Neural crest cell (in vitro differentiated cells): ENCODE measurements at places on chromosomes 3 and 15.

GRCh38 chr15:62389885-62390790 is 225.1 kb upstream of the C2CD4B start:
- DNase-seq, result peak; percentile 59

DNA sequence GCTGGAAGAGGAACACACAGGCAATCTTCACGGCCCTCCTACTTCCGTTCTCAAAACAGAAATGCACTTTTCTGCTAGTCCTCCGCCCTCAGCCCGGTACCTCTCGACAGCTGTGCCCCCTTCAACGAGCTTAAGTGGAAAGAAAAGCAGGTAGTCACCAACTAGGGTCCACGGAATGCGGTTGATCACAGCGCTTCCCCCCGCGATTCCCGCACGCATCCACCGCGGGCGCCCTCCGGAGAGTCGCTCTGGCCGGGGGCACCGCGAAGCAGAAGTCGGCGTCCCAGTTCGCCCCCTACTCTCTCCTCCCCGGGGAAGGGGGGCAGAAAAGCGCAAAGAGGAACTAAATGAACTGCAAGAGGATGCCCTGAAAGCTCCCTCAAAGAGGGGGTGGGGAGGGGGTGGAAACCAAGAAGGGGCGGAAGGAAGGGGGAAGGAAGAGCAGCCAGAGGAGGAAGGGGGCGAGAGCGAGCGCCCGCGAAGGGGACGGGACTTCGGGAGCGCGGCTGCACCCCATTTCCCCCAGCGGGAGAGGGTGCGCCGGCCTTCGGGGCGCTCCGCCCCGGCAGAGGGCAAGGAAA is 738 bp downstream of the ACAP2 start:
- DNase-seq, result peak; percentile 30

- DNase-seq, result no peak
Measured at GRCh38 chr15:78914027-78914764, 30.6 kb downstream of the CTSH start.

- no peak for DNase-seq
Measured at GRCh38 chr15:42594095-42594494, 18.7 kb downstream of the STARD9 start.

DNA sequence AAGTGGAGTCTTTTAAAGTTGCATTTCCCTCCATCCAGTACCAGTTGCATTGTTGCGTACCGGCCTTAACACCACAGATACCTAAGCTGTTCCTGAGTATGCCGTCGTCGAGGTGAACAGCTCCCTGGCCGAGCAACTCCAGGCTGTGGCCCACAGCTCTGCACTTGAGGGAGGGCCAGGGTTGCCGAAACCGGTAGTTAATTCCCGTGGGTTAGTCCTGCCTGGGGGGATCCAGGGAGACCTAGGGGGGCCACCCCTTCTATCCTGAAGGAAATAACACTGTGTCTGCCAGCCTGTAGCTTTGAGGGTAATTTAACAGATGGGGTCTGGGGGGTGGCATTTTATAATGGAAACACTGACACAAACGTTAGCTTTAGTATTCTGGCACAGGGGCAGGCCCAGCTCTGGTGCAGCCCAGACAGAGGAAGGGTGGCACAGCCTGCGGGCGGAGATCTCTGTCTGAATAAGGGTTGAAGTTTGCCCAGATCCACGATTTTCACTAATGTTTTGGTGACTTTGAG is 60.8 kb downstream of the RGMA start:
- DNase-seq, result no peak

- DNase-seq, result no peak
Measured at GRCh38 chr3:47592066-47592795, 13.6 kb upstream of the CSPG5 start.

DNA sequence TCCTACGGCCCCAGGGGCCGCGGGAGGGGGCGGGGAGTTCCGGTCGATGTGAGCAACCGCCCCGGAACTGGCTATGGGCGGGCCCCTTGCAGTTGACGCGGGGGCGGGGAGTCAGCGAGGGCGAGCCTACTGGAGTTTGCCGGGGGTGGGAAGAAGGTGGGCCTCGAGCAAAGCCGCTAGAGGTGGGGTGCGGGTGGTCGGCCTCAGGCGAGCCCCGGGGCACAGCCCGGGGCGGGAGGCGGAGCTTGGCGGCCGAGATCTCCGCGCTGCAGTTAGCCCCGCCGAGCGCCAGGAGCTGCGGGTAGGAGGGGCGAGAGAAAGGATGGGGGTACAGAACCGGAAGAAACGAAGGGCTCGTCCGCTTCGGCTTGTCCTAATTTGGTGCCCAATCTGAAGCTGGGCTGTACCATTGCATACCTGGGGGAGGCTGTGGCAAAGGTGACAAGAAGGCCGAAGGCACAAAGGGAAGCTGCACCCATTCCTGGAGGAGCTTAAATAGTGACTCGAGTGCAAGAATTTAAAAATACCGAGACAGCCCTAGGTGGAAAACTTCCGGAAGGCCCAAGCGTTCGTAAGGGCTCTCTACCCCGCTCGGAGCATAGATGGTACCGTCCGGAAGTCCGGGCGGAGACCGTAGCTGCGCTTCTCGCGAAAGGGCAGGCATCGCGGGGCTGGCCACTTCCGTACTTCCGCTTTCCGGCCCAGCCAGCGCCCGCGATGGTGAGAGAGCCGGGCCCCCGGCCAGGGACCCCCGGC is at the start of the genes ARPC4 and TADA3:
ARPC4 (plus strand) TSS at position 678 of the 756 bp plus-strand sequence; CDS start at position 718, 40 bp downstream.
TADA3 (minus strand) TSS at position 69 of the 756 bp plus-strand sequence. CDS start 1,007 bp downstream, outside the sequence.
- DNase-seq, result peak; percentile 82

DNA sequence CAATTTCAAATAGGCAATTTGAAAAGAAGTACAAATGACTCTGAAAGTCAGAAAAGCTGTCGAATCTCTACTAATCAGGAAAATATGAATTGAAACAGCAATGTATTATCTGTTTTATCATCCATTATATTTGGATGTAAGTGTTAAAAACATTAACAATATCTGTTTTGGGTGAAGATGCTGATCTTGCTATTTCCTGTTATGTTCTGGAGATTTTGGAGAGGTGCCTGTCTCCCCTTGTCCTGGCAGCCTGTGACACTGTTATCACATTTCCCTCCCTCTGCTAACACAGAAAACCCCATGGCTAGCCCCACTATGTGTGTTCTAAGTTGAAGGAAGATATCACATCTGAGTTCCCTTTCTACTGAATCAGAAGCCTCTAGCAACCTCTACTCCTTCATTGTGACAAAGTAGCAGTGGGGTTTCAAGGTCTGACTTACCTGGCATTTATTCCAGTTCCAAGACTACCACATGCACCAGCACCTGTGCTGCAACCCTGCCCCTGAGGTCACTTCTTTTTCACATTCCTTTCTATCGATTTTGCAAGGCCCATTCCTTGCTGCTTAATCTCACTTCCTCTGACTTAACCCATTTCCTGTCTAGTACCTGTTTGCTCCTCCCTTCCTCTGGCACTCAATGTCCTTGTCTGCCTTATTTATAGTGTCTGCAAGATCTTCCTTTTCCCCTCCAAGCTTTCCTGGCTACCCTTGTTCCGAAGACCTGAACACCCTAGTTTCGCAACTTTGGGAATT is 95.5 kb upstream of the COL8A1 start:
- DNase-seq, result no peak

DNA sequence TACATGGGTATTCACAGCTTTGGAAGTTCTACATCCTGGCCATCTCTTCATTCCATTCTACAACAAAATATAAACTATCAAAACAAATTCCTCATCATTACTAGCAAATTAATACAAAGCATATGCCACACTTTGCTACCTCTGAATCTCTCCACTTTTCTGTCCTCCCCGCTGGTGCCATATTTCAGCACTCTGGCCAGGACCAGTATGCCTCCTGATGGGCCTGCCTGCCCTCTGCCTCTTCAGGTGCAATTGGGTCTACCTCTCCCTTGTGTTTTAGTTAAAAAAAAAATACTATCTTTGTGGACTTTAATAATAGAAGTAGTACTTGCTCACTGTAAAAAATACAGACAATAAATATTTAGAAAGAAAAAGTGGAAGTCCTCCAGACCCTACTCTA is 448.8 kb downstream of the WDR72 start:
- DNase-seq, result no peak
